ENCODE measurements at places on chromosomes 1 and 21.

DNA sequence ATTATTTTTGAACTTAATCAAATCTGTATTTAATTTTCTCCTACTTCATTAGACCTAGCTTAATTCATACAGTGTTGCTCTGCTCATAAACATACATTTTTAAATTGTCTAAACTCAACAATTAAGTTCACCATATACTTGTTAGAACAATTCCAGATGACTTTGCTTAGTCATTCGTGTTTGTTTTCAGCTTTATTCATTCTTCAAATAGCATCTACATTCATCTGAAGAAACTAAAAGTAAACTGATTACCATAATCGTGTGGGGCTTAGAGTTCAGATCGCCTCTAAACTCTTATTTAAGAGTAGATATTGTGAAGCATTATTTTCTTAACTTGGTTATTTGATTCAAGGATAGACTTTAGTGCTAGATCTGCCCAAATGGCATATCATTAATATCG is 34.4 kb downstream of the KLHL20 start:
- no peak for DNase-seq

DNA sequence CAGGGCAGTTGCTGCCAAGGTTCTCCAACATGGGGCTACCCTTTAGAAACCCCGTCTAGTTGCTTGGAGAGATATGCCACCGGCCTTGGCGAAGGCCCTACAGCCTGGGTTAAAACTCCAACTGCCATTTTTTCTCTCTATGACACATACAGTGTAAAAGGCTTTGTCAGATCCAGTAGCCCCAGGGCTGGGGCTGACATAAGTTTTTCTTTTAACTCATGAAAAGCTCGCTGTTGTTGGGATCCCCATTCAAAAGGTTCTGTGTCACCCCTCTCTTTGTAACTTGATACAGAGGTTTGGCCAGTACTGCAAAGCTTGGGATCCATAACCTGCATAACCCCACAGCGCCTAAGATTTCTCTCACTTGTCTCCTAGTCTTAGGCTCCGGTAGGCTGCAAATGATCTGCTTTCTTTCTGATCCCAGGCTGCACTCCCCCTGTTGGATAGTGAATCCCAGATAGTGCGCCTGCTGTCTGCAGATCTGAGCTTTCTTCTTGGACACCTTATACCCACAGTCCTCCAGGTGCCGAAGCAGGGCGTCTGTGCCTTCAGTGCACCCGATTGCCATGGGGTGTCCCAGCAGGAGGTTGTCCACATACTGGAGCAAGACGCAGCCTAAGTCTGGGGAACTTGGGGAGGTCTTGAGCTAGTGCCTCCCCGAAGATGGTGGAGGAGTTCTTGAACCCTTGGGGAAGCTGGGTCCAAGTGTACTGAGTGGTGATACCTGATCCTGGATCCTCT is 406.2 kb downstream of the TGFB2 start:
- no peak for DNase-seq

GRCh38 chr1:2295526-2295925 is 67.4 kb downstream of the SKI start:
- no peak for DNase-seq

DNA sequence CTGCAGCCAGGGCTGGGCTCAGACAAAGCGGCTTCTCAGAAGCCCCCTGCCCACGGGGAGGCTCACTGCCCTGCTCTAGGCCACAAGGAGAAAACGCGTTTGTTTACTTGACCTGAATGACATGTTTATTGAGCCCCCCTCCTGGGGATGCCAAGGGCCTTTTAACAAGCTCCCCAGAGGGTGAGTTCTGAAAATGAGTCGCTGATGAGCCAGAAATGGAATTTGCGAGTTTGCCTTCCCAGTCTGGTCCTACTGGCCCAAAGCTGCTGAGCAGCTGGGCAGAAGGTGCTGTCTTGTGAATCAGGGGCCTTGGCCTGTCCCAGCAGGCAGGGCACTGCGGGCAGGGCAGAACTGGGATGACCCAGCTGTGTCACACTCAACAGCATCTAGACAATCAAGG is 120.6 kb downstream of the SYF2 start:
- no peak for DNase-seq

GRCh38 chr21:41932191-41932575 is 21.6 kb downstream of the C2CD2 start:
- no peak for DNase-seq

- DNase-seq: no peak
Measured at GRCh38 chr1:177926201-177926600, 43.7 kb downstream of the SEC16B start.

Measured in T-cell (primary cell).